ENCODE measurements at places on chromosomes 5 and 9. TPM values are rescaled to one million over a fixed set of nuclear protein-coding genes. Genes with fewer than 3 reads are reported as not detected.

DNA sequence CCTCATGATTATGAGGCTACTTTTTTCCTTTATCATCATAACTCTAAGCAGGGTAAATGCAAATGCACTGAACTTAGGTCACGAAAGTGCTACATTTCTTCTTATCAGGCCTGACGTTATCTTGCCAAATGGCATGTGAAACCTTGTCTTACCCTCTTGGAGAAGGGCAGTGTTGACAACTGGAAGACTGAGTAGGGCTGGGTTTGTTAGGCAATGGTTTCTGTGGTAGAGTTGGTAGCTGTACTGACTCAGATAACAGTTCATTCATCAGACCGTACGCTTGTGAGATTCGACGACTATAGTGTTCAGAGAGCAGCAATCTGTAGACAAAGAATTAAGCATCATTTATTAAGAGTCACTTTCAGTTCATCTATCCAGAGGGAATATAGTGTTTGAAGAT is 127.7 kb downstream of the CPLANE1 start:
- no peak for DNase-seq

DNA sequence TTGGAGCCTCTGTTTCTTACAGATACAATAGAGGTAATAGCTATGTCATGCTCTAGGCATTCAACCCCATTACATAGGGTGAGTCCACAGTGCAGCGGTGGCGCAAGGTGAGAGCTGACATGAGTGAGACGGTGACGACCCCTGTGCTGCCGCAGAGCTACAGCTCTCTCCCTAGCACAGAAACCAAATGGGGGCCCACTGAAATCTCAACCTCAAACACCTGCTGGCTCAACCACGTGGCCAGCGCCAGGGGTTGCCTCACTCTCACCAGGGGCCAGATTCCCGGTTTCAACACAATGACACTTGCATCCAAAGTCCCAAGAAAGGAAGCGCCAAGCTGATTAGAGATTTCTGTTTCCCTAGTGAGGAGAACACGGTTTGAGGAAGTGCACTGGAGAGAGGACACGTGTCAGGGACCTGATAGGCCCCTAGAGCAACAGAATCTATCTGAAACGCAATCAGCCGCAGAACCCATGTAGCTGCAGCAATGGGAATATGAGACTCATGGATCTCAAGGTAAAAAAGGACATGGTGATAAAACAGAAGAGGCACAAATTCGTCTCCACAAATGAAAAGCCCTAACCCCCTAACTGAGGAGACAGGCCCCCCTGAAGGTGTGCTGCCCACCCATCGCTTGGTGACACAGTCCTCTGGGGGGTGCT is 114.3 kb downstream of the CRB2 start:
- no peak for DNase-seq

DNA sequence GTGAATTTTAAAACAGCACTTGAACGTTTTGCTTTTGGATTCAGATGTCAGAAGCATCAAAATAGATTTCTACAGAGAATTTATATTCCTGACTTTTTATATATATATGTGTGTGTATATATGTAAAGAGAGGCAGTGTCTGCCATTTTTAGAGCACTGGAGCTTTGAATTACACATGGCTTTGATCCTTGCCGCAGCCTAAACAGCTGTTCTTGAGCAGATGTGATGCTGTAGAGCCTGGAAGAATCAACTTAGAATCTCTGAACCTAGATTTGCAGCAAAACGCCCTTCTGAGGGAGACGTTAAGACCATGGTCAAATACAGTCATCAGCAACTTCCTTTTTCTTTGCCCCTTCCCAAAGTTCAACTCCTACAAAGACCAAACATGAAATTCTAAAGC is 21.7 kb upstream of the C5orf47 start:
- DNase-seq: no peak

ODF2 gene
- 83.3 TPM for total RNA-seq

DNA sequence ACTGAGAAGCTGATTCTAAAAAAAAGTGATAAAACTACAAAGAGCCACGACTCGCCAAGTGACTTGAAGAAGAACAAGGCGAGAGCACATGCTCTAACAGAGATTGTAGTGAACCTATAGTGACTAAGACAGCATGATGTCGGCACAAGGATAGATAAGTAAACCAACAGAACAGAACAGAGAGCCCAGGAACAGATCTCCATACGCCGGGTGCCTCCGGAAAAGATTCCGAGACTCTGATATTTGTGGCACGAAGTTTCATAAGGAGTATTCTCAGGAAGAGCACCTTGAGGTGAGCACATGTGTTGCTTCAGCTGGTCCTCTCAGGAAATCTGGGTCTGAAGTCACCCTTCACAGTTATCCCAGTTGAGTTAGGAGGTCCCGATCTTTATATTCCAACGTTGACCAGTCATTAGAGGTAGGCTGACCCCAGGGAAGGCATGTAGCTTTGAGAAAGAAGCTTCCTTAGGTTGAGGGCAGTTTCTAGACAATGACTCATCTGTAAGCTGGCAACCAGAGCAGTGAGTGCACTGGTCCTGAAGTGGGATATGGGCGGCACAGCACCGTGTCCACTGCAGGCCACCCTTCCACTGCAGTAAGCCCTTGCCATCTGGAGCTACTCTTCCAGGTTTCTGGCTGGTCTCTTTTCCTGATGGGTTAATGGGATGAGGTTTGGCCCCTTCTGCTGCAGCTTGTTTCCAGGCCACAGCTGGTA is 13.6 kb upstream of the CLK4 start:
- no peak for DNase-seq
